ENCODE measurements at places on chromosomes 12 and 14.

DNA sequence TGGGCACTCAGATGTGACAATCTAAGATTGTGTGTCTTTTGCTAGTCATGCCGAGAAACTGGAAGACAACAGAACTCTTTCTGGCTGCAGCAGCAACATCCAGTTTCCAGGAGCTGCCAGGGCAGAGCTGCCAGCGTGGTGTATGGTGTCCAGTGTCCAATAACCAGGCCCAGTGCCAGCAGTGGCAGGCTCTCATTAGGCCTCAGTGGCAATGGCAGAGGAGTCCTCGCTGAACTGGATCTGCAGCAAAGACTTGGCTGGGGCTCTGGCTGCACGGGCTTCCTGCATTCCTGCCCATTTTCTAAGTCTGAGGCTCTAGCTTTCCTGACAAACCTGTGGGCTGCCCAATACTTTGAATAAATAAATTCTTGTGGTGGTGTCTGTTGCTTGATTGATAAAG, 26.2 kb upstream of the PPM1A start:
- DNase-seq: no peak

GRCh38 chr14:64185184-64185583, 109.0 kb downstream of the ESR2 start:
- no peak for DNase-seq

- DNase-seq: no peak
Observed at GRCh38 chr12:92304371-92305055, 158.9 kb upstream of the BTG1 start.

DNA sequence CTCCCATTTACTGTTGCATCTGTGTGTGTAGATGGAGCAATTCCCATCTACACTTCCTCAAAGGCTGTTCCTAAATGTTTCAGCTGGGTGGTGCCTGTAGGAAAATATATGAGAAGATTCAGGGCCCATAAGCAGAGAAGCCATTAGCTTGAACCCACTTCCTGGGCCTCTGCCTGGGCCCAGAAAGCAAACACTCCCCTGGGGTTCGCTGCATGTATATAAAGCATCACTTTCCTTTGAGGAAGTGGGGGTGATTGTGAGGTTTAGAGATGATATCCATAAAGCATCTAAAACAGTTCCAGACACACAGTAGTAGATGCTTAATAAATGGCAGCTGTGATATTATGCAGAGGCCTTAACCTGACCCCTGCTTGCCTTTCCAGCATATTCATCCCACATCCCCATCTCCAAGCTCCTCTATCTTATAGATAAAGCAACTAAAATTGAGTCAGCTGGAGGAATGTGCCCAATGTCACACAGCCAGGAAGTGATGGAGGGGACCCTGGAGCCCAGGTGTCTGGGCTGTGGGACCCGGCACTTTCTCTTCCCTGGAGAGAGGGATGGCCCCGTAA, 280.0 kb upstream of the CRY1 start:
- DNase-seq: no peak

- DNase-seq: no peak
Observed at GRCh38 chr12:18135086-18135485, 45.1 kb upstream of the RERGL start.

- peak; percentile 67 for DNase-seq
Observed at GRCh38 chr14:67602995-67603545, 3.0 kb upstream of the PIGH start.

GRCh38 chr12:65637774-65638173, 186.5 kb upstream of the HMGA2 start:
- DNase-seq: no peak

Data from naive B cell (primary cell).